ENCODE measurements at places on chromosomes 1 and 21. TPM values are rescaled to one million over a fixed set of nuclear protein-coding genes. Genes with fewer than 3 reads are reported as not detected.

The ADORA1 gene
- total RNA-seq, result 4.1 TPM

The RGS4 gene
- 0.89 TPM for total RNA-seq

The LCE2A gene
- total RNA-seq, result not detected

The CFAP410 gene
- 20.3 TPM for total RNA-seq

The ATP6V1G3 gene
- not detected for total RNA-seq

The ATP1A2 gene
- 4.5 TPM for total RNA-seq

The DOP1B gene
- 24.6 TPM for total RNA-seq

The GREM2 gene
- total RNA-seq, result 0.74 TPM

The AMIGO1 gene
- total RNA-seq, result 9.1 TPM

The GPX7 gene
- 4.3 TPM for total RNA-seq

The NR5A2 gene
- total RNA-seq, result 1.4 TPM

The RNF207 gene
- 14.0 TPM for total RNA-seq

DNA sequence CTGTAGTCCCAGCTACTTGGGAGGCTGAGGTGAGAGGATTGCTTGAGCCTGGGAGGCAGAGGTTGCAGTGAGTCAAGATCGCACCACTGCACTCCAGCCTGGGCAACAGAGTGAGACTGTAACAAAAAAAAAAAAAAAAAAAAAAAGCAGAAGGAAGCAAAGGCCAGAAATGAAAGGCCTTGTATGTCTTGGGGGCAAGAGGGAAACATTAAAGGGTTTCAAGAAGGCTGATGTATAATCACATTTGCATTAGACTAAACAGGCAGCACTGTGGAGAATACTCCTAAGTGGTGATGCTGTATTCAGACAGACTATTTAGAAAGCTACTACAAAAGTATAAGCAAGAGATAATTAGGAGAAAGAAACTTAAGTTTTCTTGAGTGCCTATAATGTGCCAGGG is 10.4 kb downstream of the ANP32E start:
- no peak for DNase-seq

DNA sequence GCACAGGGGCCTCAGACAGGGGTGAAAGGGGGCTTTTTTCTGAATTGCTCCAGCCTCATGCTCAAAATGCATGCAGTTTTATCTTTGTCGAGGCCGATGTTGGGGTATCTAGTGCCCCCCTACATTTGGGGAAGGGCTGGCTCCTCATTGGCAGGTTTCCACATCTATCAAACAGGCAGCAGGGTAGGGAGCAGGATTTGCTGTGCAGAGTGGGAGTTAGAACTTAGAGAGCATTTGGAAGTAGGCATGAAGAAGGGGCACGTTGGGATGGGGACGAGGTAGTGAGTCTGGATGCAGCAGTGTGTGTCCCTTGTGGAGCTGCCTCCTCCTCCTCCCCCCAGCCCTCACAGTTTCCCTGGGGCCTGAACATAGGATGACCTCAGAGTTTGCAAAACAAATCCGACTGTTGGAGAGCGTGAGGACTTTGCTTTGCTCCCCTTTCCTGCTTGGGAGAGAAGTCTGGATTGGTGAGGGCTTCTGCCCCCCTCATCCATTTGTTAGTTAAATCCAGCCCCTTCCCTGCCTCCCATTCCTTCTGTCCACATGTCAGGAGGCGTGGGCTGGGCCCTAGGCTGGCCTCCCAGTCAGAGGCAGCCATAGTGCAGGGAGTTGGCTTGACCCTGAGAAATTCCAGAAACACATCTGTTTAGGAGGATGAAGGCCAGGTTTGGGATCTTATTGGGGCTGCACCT is 36.9 kb upstream of the GPR37L1 start:
- no peak for DNase-seq

- DNase-seq, result no peak
Observed at GRCh38 chr21:37695111-37695510, 221.1 kb downstream of the KCNJ6 start.

- DNase-seq, result peak; percentile 75
Observed at GRCh38 chr1:19468397-19468956, 16.9 kb downstream of the CAPZB start.

GRCh38 chr1:56709269-56709880 is 64.3 kb downstream of the PRKAA2 start:
- no peak for DNase-seq

- DNase-seq, result no peak
Observed at GRCh38 chr1:53270107-53270506, 31.8 kb upstream of the MAGOH start.

DNA sequence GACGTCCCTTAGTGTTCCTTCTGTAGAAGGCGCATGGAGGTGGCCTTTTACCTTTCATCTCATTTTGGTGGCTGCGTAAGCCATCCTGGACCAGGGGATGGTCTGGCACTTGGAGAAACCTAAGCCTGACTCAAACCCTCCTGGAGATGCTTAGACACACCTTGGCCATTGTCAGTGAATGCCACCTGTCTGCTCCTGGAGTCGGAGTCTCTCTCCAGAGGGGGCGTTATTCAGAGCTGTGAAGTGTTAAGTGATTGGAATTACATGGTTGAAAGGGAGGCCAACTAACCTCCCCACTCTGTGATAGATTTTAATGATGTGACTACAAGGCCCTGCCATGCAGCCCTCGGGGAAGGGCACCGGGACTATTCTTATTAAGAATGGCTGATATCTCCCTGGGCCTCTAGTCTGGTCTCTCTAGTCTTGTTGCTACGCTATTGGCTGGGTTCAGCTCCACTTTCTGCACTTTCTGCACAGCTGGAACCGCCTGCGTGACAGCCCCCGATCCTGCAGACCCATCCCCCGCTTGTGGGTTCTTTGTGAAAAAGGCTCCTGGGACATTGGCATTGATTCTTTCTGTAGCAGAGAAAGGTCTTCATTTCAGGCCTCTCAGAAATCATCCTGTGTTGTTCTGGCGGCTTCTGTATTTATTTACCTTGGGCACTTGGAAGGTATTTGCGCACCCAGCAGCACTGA is 4.2 kb downstream of the RASSF5 start:
- no peak for DNase-seq

GRCh38 chr1:37038227-37039093 is 4.1 kb upstream of the GRIK3 start:
- DNase-seq, result no peak

- no peak for DNase-seq
Observed at GRCh38 chr1:73026114-73026513, 743.8 kb upstream of the NEGR1 start.

DNA sequence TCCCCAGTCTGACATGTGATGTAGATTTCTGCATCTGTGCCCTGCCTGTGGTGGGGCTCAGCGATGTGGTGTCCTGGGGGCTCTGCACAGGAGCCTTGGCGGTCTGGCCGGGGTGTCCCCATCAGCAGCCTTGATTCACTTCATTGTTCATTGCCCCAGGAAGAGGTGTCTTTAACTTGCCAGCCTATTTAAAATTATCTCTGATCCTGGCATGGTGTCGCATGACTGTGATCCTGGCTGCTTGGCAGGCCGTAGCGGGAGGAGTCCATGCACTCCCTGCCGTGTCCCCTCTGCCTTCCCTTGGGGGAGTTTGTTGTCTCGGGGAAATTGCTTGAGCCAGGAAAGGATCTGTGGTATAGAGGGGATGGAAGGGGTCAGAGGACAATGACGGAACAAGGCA is 59.9 kb downstream of the TRIM11 start:
- DNase-seq, result peak; percentile 24

DNA sequence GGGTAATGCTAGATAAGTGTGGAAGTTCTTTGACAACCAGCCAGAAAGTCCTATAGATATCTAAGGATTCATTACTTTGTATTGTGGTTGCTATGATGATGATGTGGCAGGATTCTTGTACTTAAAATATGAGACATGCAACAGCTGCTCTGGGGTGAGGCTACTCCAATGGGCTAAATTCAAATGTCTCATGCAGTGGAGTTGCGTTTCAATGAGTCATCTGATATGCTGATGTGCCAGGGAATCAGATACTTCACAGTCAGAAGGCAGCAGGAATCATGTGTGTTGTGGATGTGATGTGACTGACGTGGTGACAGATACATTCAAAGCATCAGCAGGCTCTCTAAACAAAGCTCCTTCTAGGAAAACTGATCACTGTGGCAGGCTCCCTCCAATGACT is 66.5 kb downstream of the TSEN15 start:
- no peak for DNase-seq

DNA sequence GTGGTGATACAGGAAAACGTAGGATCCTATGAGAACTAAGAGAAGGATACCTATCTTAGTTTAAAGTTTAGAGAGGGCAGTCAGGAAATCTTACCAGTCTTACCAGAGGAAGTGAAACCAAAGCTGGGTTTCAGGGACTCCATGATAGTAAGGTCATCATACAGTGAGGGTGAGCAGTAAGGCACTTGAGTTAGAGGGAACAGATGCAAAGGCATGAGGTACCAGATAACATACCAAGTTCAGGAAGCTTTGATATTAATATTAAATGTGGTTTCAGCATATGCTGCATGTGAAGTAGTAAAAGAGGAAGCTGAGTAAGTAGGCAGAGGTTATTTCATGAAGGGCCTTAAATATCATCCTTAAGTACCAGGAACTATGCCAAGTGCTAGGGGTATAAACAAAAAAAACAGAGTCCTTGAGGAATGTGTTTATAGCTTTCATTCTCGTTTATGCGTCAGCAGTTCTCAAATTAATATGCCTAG is 16.9 kb downstream of the ATG4C start:
- no peak for DNase-seq

GRCh38 chr1:21278860-21279845 is 11.1 kb downstream of the ECE1 start:
- DNase-seq, result no peak

DNA sequence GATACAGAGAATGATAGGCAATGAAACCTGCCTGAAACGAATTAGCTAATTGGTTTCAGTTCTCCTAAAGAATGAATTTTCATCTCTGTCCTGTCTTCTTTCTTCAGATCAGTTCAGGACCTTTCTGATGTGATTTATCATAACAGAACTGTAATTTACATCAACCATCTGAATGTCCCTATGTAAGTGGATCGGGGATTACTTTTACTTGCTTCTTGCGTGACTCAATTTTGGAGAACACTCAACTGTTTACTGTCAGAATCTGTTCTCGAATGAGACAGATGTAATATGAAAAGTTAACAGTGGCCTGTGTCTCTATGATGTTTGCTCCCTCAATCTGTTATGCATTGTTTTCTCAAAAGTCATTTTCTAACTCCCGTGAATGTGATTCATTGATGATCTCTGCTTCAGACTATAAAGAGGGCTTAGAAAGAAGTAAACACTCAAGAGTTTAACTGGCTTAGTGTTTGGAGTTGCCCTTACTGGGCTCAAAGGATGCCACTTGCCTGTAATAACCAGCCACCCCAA is 111.0 kb downstream of the GABPA start:
- no peak for DNase-seq

- no peak for DNase-seq
Observed at GRCh38 chr1:33228935-33229487, 27.3 kb upstream of the ZNF362 start.

DNA sequence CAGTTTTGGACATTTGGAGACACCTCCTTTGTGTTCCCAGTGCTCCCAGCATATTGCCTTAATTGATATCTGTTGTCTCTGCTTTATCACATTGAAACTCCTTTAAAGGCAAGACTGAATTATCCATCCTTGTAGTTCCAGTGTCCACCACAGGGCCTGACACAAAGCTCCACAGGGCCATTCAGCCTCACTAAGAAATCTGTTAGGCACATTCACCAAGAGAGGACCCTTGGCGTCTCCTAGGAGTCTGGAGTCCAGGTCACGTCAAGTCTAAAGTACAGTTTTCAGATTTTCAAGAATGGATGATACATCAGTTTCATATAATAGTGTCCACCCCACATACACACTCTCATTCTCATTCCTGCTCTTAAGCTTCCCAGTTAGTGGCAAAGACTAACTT is 4.8 kb downstream of the ACP6 start:
- DNase-seq, result no peak

DNA sequence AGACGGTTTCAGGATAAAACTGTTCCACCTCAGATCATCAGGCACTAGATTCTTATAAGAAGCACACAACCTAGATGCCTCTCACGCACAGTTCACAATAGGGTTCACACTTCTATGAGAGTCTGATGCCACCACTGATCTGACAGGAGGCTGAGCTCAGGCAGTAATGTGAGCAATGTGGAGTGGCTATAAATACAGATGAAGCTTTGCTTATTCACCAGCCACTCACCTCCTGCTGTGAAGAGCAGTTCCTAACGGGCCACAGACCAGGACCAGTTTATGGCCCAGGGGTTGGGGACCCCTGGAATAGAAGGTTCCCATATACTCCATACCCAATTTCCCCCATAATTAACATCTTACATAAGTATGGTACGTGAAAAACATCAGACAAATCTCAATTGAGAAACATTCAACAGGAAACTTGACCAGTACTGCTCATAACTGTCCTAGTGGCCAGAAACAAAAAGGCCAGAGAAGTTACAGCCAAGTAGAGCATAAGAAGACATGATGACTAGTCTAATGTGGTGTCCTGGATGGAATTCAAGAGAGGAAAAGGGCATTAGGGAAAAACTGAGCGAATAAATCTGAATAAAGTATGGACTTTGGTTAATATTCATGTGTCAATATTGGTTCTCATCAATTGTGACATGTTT is 24.7 kb upstream of the IGSF5 start:
- DNase-seq, result no peak
